ENCODE measurements at places on chromosomes 16 and 17. TPM values are rescaled to one million over a fixed set of nuclear protein-coding genes. Genes with fewer than 3 reads are reported as not detected.

GRCh38 chr16:57192146-57192545, 6.0 kb downstream of the RSPRY1 start:
- no peak for DNase-seq

DNA sequence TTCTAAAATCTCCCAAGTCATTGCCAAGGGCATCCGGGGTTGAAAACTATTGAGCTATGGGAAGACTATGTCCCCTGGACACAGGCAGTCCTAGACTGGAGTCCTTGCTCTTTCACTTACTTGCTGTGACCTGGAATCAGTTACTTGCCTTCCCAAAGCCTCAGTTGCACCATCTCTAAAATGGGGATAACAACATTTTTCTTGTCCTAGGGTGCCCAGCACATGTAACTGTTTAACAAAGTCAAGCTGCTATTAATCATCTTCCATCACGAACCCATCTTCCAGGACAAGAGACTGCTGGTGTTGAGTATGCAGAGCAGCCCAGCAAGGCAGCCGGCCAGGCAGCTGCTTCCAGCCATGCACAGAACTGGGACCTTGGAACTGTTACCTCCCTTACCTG, 9.9 kb upstream of the CACNG4 start:
- DNase-seq = no peak

DNA sequence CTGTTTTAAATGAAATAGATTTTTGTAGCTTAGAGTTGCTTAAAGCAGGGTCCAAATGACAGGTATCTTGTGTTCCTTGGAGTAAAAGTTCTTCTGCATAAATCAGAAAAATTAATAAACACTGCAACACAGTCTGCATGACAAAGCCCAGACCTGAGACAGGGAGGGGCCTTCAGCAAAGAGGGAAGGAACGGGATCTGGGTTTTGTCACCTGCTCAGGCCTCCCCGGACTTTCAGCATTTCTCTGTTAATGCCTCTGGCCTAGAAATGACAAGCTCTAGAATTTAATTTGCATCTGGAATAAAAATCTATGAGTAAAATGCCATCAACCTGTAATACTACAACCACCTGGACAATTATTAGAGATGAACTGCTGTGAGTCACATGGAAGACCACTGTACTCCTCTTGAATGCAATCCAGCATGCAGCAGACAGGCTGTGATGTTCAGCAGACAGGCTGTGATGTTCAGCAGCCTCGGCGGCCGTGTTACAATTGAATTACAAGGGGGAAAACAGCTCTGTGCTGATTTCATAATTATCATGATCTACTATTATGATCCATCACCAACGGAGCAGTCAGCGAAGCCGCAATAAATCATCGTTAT, 170.2 kb downstream of the TOX3 start:
- no peak for DNase-seq

- DNase-seq = no peak
Observed at GRCh38 chr17:67059372-67059771, 15.0 kb downstream of the CACNG1 start.

- no peak for DNase-seq
Observed at GRCh38 chr17:51598824-51599223, 338.5 kb downstream of the UTP18 start.

- no peak for DNase-seq
Observed at GRCh38 chr17:1232786-1233185, 37.5 kb upstream of the BHLHA9 start.

DNA sequence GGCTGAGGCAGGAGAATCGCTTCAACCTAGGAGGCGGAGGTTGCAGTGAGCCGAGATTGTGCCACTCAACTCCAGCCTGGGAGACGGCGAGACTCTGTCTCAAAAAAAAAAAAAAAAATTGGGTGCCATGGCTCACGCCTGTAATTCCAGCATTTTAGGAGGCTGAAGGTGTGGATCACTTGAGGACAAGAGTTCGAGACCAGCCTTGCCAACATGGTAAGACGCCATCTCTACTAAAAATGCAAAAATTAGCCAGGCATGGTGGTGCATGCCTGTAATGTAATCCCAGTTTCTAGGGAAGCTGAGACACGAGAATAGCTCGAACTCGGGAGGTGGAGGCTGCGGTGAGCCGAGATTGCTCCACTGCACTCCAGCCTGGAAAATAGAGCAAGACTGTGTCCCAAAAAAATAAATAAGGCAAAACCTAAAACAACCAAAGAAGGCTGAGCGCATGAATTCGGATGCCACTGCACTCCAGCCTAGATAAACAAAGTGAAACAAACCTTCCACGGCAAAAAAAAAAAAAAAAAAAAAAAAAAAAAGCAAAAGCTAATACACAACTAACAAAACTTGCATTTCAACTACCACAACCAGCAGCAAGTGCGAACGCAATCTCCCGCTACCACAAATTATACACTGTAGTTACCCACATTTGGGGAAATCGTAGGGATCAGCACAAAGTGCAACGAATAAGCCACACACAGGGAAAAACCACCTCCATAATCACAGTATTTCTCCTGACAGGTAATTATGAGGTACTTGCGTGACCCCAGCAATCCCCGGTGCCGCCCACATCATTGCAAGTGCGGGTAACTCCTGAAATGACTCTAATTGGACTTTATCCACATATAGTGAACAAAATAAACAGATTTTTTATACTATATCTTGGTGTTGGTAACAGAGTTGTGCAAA, 25.6 kb downstream of the TEX14 start:
- DNase-seq = no peak

DNA sequence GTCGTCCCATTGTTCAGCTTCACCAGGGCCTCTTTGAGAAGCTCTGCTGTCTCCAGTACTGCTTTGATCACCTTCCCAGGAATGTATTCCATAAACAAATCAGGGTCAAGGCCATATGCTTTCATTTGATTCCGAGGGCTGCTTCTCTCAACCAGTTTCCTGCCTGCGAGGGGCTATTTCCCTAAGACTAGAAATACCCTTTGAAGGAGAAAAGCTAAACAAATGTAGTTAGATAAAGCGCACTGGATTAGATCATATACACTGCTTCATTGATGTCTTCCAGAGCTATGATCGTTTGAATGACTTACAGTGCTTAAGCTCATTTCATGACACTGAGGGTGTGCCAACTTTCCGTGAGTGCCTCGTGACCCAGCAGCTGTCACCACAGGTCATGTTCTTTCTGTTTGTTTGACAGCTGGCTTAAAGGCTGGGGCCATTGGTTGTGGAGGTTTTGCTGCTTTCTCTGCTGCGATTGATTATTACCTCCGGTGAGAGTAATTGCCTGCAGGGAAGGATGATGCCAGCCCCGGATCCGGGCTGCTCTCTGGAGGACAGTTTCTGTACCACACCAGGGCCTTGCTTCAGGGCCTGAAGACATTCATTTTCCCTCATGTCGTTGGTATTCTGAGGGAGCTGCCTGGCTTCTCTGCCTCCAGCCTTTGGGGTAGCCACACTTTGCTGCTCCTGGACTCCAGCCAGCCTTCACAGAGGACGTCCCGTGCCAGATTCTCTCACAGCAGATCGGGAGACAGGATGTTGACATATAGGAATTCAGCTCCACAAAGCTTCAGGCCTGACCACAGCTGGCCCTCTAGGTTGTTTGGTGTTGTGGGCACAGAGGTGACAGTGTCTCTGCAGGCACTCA, 3.9 kb downstream of the TIMM22 start:
- DNase-seq = no peak

- no peak for DNase-seq
Observed at GRCh38 chr16:79847569-79847968, 247.0 kb upstream of the MAF start.

- no peak for DNase-seq
Observed at GRCh38 chr16:65782611-65783600, 583.6 kb upstream of the CDH5 start.

DNA sequence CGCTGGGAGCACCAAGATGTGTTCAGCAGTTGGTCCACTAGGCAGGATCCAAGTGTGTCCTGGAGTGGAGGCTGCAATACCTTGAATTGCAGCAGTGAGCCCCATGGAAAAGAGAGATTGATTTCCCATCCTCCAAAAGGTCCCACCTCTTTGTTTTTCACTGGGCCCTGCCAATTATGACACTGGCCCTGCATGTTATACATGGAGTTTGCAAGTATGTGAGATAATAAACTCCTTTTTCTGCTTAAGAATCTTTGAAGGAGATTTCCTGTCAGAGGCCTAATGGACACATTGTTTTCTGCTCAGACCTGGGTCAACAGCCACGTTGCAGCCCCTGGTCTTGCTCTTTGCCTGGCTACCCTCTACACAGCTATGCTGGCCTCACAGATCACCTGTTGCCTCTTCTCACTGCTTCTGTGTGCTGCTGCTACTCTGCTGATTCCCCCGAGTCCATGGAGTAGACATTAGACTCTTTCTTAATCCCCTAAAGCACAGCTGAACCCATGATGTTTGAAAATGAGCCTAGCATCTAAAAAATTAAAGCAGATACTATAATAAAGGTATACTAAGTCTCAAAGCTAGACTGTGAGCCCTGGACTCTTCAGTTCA, 341.9 kb upstream of the CDH11 start:
- no peak for DNase-seq

DNA sequence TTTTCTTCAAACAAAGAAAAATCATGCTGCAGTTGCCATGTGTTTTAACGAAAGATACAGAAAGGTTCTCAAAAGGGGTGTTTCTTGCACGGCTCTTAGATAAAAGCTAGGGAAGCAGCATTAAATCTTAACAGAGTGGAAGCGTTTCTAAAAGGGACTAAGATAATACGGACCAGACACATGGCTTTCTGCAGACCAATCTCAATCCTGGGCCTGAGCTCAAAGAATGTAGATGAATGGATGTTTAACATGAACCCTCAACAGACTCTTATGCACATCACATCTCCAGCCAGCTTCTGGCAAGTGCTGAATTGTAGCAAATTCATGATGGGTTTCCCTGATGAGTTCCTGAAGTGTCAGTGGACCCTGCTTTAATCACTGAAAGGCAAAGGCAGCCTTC, 80.2 kb upstream of the COX10 start:
- no peak for DNase-seq

DNA sequence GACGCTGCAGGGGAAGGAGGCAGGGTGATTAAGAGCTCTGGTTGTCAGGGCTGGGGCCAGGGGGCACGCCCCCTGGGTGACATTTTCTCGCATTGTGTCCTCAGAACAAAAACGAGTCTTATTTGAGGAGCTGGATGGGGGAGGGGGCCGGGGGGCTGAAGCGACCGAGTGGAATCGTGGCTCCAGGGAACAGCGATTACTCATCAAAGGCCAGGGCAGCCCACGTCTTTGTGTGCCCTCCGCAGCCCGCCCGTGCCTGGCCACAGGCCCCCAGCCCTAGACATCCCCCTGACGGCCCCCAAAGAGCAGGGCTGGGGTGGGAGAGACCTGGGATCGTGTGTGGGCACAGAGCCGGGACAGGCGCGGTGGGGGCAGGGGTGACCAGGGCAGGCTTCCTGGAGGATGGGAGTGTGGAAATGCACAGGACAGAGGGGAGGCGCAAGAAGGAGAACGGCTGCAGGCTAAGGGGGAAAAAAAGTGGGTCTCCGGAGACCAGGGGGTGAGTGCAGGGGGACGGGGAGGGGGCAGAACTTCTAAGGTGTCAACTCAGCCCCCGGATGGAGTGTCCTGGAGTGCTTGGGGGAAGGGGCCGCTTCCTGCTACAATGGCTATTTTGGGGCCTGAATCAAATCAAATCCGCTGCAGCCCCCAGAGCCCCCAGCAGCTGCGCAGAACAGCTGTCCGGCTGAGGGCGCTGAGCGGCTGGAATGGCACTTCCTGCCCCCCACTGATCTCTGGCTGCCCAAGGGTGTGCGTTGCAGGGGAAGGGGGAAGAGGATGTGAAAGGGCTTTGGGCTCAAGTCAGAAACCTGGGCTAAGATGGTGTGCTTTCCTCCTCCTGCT, 24.0 kb upstream of the PHB1 start:
- DNase-seq = no peak

- no peak for DNase-seq
Observed at GRCh38 chr17:76002100-76002499, 1.4 kb downstream of the CDK3 start.

DNA sequence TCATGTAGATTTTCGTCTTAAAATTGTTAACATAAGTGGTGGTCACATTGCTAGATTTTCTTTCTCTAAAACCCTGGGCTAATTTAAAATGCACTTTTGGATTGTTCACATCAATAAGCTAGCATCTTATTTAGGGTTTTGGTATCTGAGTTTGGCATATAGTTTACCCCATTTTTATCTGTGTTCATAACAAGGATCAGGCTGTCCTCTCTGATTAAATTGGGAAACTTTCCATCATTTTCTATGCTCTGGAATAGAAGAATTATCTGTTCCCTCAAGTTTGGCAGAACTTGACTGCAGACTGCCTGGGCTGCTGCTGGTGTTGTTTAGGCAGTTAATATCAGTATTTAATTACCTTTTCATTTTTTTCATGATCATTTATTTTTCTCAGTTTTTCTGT, 1.8 kb downstream of the SPECC1 start:
- DNase-seq = no peak

DNA sequence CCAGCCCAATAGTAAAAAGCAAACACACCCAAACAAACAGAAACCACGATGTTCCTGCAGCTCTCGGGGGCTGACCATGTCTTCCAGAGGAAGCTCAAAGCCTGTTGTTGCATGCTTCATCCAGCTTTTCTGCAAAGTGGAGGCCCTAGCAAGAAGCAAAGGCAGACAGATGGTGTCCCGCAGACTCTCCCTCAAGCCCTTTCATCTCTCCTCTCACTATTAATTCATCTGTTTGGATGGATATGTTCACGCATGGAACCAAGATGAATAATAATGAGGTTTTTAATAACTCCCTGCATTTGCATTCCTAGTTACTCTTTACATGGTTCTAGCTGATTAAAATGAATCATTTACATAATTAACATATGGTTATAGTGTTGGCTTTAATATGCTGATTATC, 36.6 kb downstream of the RBFOX1 start:
- DNase-seq = no peak

MPV17L gene
- total RNA-seq = not detected

HEATR3 gene
- total RNA-seq = 28.7 TPM

SLC2A4 gene
- total RNA-seq = not detected

MMP28 gene
- total RNA-seq = not detected

SLC12A3 gene
- not detected for total RNA-seq

NXPH3 gene
- not detected for total RNA-seq

MVP gene
- total RNA-seq = 163 TPM

Measured in CD4-positive, CD25-positive, alpha-beta regulatory T cell (primary cell).